ENCODE measurements at places on chromosomes 2 and 18.

DNA sequence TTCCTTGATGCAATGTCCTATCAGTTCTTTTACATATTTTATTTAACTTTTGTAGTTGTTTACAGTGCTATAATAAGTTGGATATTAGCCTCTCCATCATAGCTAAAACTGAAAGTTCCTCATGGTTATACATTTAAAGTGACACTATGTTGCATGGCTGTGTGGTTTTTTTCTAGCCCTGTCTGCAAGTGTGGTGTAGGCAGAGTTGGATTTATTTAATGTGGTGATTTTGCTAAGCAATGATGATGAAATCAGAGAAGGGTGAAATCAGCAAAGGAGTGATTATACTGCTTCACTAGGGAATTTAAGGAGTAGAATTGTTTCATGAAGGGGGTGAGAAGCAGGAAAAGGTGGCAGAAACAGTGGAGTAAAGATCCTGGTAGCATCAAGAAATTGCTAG lies 18.3 kb upstream of the ENOSF1 start:
- DNase-seq = no peak

DNA sequence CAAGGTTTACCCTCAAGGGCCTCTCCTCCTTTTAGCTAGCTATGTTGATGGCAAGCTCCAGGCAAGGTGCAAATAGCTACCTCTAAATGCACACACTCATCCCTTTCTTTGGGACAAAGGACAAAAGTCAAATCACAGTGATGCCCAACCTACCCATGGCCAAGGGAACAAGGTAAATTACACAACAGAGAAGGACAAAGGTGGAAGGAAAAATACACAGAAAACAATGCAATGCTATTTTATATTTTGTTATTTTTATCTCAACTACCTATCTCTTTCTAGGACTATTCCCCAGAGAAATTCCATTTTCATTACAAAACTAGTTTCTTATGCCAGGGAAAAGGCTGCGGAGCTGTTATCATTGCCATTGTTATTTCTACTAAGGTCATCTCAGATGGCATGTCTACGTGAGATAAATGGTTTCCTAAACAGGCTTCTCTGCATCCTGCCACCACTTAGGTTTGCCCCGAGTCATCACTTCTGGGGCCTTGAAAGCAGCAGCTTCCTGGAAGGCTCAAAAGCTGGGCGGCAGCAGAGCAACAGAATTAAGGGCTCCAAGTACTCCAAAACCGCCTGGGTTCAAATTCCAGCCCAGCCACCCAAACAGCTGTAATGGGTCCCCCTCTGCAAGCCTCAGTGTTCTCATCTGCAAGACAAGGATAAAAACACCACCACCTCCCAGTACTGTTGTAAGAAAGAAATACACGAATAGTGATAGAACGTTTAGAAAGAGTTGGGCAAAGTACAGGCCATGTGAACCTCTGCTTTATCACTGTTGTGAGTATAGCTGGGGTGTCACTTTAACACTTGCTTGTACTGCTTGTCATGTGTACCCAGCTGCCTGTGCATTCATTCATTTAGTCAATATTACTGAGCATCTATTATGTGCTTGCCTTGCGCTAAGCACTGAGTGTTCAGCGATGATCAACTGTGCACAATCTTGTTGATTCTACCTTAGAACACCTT lies 20.9 kb downstream of the BCL2 start:
- DNase-seq = no peak

- DNase-seq = no peak
Measured at GRCh38 chr2:223633656-223634055, 31.5 kb upstream of the SCG2 start.

- peak; percentile 6 for DNase-seq
Measured at GRCh38 chr2:97011977-97012569, 25.7 kb upstream of the FAM178B start.

- no peak for DNase-seq
Measured at GRCh38 chr2:203261326-203262159, 22.7 kb downstream of the CYP20A1 start.

GRCh38 chr2:46801731-46802664 lies 113.6 kb downstream of the MCFD2 start:
- no peak for DNase-seq

- DNase-seq = no peak
Measured at GRCh38 chr2:5472673-5473072, 219.5 kb upstream of the SOX11 start.

- no peak for DNase-seq
Measured at GRCh38 chr2:204108781-204109295, 172.3 kb downstream of the ICOS start.

- no peak for DNase-seq
Measured at GRCh38 chr2:160666154-160667060, 172.8 kb upstream of the RBMS1 start.

- DNase-seq = no peak
Measured at GRCh38 chr18:37532917-37533316, 32.7 kb downstream of the CELF4 start.

DNA sequence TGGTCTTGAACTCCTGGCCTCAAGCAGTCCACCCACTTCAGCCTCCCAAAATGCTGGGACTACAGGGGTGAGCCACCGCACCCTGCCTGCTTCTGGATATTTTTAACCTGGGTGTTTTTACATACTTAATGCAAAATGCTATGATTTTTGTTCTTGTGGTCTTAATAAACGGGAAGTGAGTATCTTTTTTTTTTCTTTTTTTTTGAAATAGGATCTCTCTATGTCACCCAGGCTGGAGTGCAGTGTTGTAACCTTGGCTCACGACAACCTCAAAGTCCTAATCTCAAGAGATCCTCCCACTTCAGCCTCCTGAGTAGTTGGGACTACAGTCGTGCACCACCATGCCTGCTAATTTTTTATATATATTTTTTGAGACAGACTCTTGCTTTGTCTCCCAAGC lies 19.2 kb upstream of the ASXL2 start:
- no peak for DNase-seq

- DNase-seq = no peak
Measured at GRCh38 chr2:192196421-192197194, 1.9 kb upstream of the TMEFF2 start.

GRCh38 chr18:27120246-27120645 lies 64.9 kb downstream of the CHST9 start:
- DNase-seq = no peak
